NCI-H1105 treated with DMSO at 0.1 percent for 48 hours (cell line): ENCODE measurements at places on chromosomes 2 and 18.
A peak's percentile ranks its signal among the peaks of the same experiment; 100 is the strongest.

DNA sequence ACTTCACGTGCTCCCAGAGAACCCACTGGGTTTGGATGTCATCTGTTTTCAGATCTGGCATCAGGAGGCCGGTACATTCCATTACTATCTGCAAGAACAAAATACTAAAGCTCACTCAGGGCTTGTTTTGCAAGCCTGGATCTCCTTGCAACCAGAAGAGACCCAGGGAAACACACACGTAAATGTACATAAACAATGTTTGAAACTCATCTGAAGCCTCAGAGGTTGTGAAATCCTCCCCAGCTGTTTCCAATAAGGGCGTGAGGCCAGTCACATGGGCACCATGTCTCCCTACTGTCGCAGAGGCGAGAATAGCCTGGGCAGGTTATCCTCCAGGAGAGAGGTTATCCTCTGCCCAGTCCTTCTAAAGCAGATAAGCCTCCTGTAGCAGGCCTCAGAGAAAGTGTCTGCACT lies 186.9 kb downstream of the GFPT1 start:
- DNase-seq, result no peak

DNA sequence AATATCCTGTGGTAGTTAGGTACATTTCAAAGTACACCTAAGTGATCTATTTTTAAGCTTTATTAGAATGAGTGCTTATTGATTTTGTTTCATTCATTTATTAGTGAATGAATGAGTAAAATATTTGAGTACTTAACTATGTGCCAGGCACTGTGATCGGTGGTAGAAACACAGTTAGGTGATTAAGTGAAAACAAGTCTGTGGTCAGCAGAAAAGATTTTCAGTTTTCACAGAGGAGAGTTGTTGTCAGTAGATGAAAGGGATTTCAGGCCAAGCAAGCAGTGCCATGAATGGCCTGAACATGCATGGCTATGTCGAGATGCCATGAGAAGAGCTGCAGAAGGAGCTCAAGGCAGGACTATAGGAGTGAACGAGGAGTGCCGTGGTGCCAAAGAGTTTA lies 85.9 kb downstream of the SPTBN1 start:
- no peak for DNase-seq

GRCh38 chr2:205682239-205682970 lies at the start of gene NRP2:
Gene NRP2, plus strand, starts transcription at chr2:205682501. Its CDS starts 790 bp downstream, at chr2:205683291.
- DNase-seq, result peak; percentile 80

DNA sequence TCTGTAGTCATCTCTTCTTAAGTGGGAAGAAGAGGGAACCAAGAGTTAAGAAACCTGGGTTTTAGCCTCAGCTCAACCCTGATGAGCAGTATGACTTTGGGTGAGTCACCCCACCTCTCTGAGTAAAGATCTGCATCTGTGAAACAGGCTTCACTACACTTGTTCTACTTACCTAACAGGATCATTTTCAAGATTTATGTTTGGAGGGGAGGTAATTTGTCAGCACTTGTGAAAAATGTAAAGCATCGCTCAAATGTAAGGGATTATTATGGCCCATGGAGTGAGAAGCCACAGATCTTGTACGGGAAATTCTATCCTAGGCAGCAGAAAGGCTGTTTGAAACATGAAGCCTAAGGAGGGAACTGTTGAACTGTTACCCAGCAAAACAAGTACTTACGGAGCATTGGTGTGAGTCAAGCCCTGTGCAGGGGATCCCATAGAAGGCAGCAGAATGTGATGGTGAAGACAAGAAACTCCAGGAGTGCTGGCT lies 160.6 kb downstream of the PRKCE start:
- no peak for DNase-seq

GRCh38 chr18:40186677-40187076 lies 1768.4 kb upstream of the PIK3C3 start:
- no peak for DNase-seq

- DNase-seq, result no peak
Observed at GRCh38 chr2:234623521-234623991, 126.7 kb upstream of the ARL4C start.

DNA sequence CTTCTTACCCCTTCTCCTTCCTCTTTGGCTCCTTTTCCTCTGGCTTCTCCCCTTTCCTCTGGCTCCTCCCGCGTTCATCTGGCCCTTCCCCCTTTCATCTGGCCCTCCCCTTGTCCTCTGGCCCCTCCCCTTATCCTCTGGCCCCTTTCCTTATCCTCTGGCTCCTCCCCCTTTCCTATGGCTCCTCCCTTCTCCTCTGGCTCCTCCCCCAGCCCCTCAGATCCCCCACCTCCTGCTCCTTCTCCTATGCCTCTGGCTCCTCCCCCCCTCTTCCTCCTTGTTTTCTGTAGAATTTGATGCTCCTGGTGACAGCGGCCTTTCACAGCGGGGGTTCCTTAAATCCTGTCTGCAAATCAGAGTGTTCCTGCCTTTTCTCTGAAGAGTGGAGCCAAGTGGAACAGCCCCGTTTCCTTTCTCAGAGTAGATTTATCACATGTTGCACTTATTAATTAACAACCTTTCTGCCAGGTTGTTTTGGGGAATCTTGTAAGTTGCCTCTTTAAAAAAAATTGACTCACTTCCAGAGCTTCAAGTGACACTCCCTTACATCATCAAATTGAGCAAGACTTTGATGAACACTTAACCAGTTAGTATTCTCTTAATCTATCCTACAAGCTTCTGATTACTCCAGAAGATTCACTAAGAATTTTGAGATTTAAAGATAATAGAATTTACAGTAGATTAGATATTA lies 27.9 kb downstream of the FABP1 start:
- DNase-seq, result no peak

- DNase-seq, result no peak
Observed at GRCh38 chr2:151976945-151977353, 121.9 kb downstream of the CACNB4 start.

DNA sequence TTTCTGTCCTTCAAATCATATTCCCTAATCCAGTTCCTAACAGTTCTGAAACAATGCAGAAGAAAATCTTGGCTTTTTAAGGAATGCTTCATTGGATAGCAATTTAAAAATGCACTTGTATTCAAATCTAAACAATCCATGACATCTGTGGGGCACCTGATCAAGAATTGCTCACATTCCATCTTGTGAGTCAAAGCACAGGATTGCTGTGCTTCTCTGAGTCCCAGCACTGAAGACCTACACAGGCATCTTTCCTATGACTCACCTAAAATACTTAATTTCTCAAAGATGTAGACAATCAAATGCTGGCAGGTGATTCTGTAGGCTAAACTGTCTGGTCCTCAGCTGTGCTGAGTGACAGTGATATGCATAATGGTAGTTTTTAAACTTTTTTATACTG lies 10.1 kb upstream of the ATP8B1 start:
- no peak for DNase-seq

- no peak for DNase-seq
Observed at GRCh38 chr2:33891616-33892015, 292.5 kb upstream of the FAM98A start.

DNA sequence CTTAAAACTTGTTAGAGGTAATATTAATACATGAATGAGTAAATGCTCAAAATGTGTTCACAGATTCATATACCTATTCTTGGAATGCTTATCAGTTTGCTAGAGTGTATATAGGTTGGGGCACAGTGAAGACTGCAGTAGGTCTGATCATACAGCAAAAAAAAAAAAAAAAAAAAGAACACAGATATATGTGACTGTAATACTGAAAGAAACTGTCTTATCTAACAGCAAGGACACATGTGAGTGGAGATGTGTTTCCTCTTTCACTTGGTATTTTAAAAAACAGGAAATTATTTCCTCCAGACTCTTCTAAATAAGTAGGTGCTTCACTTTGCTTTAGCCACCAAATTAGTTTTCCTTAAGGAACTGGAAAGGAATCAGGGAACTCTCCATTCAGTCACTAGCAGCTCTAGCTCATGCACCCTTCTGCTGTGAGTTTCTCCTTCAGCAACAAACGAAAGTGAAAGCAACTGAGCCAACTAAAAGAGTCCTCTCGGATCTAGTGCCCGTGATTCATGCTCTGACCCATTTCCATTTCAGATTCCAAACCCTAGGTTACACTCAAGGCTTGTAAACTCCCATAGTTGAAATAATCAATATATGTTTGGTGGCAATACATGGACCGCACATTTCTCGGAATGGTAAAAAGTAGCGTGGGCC lies 98.5 kb downstream of the DSEL start:
- no peak for DNase-seq

GRCh38 chr2:136305517-136306192 lies 187.7 kb upstream of the CXCR4 start:
- DNase-seq, result no peak

DNA sequence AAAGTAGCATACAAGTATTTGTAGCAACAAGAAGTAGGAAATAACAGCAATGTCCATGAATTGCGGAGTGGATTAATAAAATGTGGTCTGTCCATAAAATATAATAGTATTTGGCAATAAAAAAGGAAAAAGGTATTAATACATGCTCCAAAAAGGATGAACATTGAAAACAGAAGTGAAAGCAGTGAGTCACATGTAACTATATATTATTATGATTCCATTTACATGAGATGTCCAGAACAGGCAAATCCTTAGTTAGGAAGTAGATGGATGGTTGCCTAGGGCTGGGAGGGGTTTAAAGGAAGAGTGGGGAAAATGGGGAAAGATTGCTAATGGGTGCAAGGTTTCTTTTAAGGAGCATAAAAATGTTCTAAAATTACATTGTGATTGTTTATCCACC lies 44.5 kb downstream of the CCDC74A start:
- DNase-seq, result no peak
